ENCODE measurements at places on chromosomes 6 and 20.

DNA sequence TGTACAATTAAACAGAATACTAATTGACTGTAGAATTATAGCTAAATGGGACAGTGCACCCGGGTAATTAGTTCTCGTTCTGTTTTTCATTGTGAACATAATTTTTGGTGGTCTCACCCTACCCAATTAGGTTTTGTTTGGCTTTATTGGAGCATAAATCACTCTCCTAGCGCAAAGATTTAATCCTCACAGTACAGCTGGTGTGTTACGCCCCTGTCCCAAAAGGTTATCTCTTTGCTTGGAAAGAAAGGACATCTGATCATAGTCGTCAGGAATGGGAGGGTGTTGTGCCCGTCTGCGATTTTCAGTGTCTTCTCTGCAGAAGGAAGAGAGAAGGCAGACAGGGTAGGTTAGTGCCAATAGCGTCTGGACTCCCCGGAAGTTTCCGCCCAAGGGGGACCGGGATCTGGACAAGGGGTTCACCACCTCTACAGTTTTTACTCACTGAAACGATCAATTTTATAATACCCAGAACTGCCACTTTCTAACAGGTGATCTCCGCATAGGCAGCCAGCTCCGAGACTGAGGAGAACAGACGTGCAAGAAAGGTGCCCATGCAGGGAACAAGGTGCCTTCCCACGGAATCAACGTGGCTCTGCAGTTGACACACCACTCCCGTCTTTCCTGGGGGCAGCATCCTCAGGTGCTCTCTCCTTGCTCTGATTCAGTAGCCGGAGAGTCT, 617.4 kb upstream of the CDH4 start:
- no peak for DNase-seq

GRCh38 chr20:62840244-62841197, 21.1 kb downstream of the TCFL5 start:
- no peak for DNase-seq

- no peak for DNase-seq
These were observed 172.1 kb upstream of the ID4 start for GRCh38 chr6:19664878-19665612.

DNA sequence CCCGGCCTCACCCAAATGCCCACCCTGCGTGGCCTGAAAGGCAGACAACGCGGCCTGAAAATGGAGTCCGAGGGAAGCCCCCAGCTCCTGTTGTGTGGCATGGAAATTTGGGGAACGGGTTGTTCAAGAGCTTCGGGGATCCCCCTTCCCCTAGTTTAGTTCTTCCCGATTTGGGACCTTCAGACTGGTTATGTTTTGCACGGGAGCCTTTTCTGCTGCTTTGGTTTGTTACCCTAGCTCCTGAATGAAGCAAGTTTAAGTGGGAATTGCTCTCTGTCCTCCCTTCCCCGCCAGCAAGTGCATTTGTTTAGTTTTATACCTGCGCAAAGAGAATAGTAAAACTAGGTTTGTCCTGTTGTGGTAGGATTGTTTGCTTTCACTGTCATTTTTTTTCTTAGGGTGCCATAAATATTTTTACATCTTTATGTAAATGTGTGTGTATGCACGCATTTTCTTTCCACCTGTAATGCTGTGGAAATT, 604 bp downstream of the SH3BGRL2 start:
- DNase-seq: no peak

GRCh38 chr6:31289788-31290187, 17.9 kb upstream of the HLA-C start:
- DNase-seq: no peak

- no peak for DNase-seq
These were observed 13.9 kb downstream of the ADISSP start for GRCh38 chr20:3753501-3754275.
